IMR-90 (cell line): ENCODE measurements at places on chromosomes 5 and 9. TPM values are rescaled to one million over a fixed set of nuclear protein-coding genes. Genes with fewer than 3 reads are reported as not detected.

- no peak overlapping the region for H3K4me3 ChIP-seq
- peak; percentile 68 for DNase-seq
- peaks cover 12% of the 10 kb centered on the region for H3K4me1 ChIP-seq
- no peaks in the 10 kb centered on the region for H3K27me3 ChIP-seq
Observed at GRCh38 chr5:78615697-78616096, 32.9 kb downstream of the LHFPL2 start.

DNA sequence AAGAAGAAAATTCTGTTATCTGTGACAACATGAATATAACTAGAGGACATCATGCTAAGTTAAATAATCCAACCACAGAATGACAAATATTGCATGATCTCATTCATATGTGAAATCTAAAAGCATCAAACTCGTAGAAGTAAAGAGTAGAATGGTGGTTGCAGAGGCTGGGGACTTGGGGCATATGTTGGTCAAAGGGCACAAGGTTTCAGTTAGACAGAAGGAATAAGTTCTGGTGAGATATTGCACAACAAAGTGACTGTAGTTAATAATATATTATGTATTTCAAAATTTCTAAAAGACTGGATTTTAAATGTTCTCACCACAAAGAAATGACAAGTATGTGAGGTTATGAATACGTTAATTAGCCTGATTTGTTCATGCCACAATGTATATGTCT is 24.8 kb downstream of the GRIA1 start:
- H3K4me3 ChIP-seq: no peak overlapping the region
- DNase-seq: peak; percentile 59
- H3K36me3 ChIP-seq: no peaks in the 10 kb centered on the region
- no peak overlapping the region for H3K27ac ChIP-seq
- H3K4me1 ChIP-seq: peaks cover 2% of the 10 kb centered on the region; the same call in 1 of the 2 replicates
- H3K27me3 ChIP-seq: no peaks in the 10 kb centered on the region

DNA sequence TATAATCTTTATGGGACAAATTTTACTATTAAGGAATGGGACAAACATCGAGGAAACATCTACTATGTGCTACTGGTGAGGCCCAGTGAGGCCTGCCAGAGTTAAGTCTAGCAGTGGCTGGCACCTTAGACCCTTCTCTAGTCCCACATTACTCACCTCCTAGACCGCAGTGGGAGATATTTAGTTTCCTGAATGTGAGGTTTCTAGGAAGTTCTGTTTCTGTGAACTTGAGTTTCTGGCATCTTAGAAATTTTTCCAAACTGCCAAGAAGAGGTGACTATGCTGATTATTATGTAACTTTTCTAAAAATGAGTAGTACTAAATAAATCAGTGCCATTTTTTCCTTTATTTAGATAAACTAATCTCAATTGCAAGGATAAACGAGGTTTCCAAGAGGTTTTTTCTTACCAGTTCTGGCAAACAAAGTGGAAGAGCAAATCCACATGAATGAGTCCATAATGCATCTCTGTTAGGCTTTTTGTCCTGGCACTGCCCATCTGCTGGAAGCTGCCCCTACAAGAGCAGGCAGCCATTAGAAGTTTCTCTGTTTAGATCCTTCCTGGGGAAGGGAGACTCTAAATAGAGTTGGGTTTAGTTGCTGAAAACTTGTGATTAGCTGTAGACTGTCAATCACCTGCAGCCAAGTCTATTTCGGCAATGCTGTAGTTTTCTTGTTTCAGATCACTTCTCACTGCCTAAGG is 348.7 kb downstream of the MAN2A1 start:
- H3K36me3 ChIP-seq: no peaks in the 10 kb centered on the region
- no peak overlapping the region for H3K27ac ChIP-seq
- H3K4me1 ChIP-seq: no peaks in the 10 kb centered on the region
- DNase-seq: no peak

GRCh38 chr5:63916786-63917185 is 45.5 kb downstream of the HTR1A start:
- no peak overlapping the region for H3K27ac ChIP-seq
- DNase-seq: no peak
- H3K4me3 ChIP-seq: no peak overlapping the region
- no peaks in the 10 kb centered on the region for H3K4me1 ChIP-seq

OCLN gene
- total RNA-seq: 0.72 and 0.83 TPM in 2 replicates

GRCh38 chr5:32222723-32223470 is 48.8 kb upstream of the GOLPH3 start:
- no peaks in the 10 kb centered on the region for H3K27me3 ChIP-seq
- DNase-seq: peak; percentile 29
- H3K4me1 ChIP-seq: peaks cover 14% of the 10 kb centered on the region
- no peaks in the 10 kb centered on the region for H3K36me3 ChIP-seq

PCDHGA2 gene
- 3.3 and 3.4 TPM in 2 replicates for total RNA-seq

DNA sequence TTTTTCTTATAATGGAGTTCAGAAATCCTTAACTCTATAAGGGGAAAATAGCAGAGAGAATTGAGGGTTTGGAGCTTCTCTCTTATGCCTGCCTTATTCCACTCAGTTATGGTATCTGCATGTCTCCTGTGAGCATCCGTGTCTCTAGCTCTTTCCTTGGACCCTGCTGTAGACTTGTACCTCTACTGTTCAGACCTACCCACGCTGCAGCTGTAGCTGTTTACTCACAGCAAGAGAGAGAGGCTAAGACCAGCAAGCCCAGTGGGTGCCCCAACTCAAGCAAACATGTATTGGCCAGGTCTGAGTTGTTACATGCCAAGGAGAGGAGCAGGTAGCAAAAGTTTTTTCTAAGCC is 7.1 kb upstream of the PCSK1 start:
- no peak for DNase-seq
- H3K27me3 ChIP-seq: peaks cover 28% of the 10 kb centered on the region
- H3K36me3 ChIP-seq: no peaks in the 10 kb centered on the region
- no peak overlapping the region for H3K4me3 ChIP-seq

DNA sequence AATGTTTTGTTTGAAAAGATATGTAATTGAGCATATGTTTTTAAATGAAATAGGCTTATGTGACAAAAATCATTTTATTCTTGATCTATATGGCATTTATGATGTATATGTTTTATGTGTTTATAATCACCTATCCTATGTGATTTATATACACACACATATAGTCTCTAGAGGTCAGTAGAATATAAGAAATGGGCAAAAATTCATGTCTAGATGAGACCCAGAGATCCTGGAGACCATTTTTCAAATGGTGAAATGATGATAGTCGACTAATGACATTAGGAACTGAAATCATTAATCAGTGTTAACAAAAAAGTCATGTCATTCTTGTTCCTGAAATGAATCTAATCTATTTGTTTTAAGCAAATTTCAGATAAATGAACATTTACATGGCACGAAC is 709.2 kb upstream of the WWC1 start:
- DNase-seq: peak; percentile 8
- H3K4me1 ChIP-seq: no peaks in the 10 kb centered on the region
- no peaks in the 10 kb centered on the region; the same call in 1 of the 2 replicates for H3K27me3 ChIP-seq

C5 gene
- 2.3 and 2.8 TPM in 2 replicates for total RNA-seq

SLC28A3 gene
- total RNA-seq: 1.9 and 2.2 TPM in 2 replicates

- peaks cover 24% of the 10 kb centered on the region for H3K4me1 ChIP-seq
- H3K27me3 ChIP-seq: no peaks in the 10 kb centered on the region
- H3K36me3 ChIP-seq: peaks cover 11% of the 10 kb centered on the region
- peak; percentile 5 for DNase-seq
- H3K27ac ChIP-seq: no peak overlapping the region
Observed at GRCh38 chr5:38866362-38867031, 20.7 kb downstream of the OSMR start.

DNA sequence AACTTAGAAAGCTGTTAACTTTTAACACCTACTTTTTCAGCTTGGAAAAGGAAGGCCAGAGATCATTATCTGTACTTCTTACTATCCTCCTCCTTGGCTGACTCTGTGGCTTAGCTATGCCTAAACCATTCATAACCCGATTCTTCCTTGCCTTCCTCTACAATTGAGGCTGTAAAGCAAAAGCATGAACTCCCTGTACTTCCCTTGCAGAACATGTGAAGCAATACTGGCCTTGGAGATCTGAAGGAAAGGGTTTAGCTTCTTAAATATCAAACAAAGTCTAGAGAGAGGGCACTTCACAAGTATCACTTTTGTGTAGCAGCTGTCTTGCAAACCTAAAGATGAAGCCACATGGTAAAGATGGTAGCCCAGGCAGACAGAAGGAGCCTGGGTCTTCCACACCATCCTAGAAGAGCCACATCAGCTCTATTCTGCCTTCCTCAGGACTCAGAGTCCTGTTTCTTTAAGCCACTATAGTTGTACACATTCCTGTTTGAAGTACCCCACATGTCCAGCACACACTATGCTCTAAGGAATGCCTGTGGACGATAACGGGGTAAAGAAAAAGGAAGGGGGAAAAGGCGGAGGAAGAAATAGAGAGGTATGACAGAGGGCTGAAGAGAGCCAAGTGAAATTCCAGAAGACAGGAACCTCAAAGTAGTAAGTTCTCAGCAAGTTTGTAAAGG is 169.2 kb downstream of the SLIT3 start:
- no peak overlapping the region for H3K4me3 ChIP-seq
- no peaks in the 10 kb centered on the region for H3K4me1 ChIP-seq
- H3K27ac ChIP-seq: no peak overlapping the region
- no peaks in the 10 kb centered on the region for H3K27me3 ChIP-seq
- DNase-seq: no peak

GRCh38 chr5:52925001-52925400 is 64.2 kb upstream of the ITGA2 start:
- peaks cover 2% of the 10 kb centered on the region; the same call in 1 of the 2 replicates for H3K4me1 ChIP-seq
- H3K36me3 ChIP-seq: peaks cover 24% of the 10 kb centered on the region
- H3K27me3 ChIP-seq: no peaks in the 10 kb centered on the region
- DNase-seq: no peak
- no peak overlapping the region for H3K4me3 ChIP-seq
- no peak overlapping the region for H3K27ac ChIP-seq

DNA sequence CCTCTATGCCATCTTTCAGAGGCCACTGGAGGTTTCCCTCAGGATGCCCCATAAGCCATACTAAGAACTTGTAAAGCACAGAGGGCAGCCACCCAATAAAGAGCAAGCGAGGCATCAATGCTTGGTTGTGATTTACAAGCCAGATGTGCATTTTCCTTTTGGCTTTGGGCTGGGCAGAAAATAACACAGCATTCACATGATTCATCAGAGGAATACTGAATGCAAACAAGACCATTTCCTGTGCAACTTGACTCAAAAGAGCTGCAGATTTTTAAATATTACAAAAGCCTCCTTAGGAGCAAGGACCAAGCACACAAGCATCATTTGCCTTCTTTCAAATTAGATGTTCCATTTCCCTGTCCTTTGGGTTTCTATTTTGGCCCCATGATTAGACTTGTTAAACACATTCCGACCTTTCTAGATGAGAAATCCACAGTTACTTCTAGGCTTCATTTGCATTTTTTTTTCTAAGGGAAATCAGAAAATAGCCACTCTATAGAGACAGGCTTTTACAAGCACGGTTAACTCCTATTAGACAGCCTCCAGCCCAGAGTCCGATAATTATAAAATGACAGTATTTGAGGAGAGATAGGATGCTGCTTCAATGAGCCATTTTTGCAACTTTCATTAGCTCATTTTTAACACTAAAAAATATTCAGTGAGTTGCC is 207.8 kb downstream of the SEMA5A start:
- peak overlapping the region; percentile 45; the same call in 1 of the 2 replicates for H3K27ac ChIP-seq
- no peak overlapping the region for H3K4me3 ChIP-seq
- H3K27me3 ChIP-seq: no peaks in the 10 kb centered on the region
- peaks cover 1% of the 10 kb centered on the region; the same call in 1 of the 2 replicates for H3K36me3 ChIP-seq
- peak; percentile 88 for DNase-seq
- peaks cover 5% of the 10 kb centered on the region for H3K4me1 ChIP-seq

GRCh38 chr5:133706506-133707430 is 94.4 kb upstream of the FSTL4 start:
- H3K27ac ChIP-seq: no peak overlapping the region
- DNase-seq: no peak
- no peaks in the 10 kb centered on the region for H3K36me3 ChIP-seq
- peaks cover under 1% of the 10 kb centered on the region; the same call in 1 of the 2 replicates for H3K27me3 ChIP-seq
- H3K4me1 ChIP-seq: no peaks in the 10 kb centered on the region
- no peak overlapping the region for H3K4me3 ChIP-seq

GRCh38 chr5:417301-418161 is 25.4 kb upstream of the EXOC3 start:
- no peak overlapping the region for H3K27ac ChIP-seq
- no peak overlapping the region for H3K4me3 ChIP-seq
- H3K4me1 ChIP-seq: peaks cover 12% of the 10 kb centered on the region; the same call in 1 of the 2 replicates
- H3K36me3 ChIP-seq: peaks cover 48% of the 10 kb centered on the region
- no peaks in the 10 kb centered on the region for H3K27me3 ChIP-seq

- peaks cover 9% of the 10 kb centered on the region for H3K4me1 ChIP-seq
- peak; percentile 79 for DNase-seq
Observed at GRCh38 chr5:73412597-73412988, 36.0 kb downstream of the FOXD1 start.

DNA sequence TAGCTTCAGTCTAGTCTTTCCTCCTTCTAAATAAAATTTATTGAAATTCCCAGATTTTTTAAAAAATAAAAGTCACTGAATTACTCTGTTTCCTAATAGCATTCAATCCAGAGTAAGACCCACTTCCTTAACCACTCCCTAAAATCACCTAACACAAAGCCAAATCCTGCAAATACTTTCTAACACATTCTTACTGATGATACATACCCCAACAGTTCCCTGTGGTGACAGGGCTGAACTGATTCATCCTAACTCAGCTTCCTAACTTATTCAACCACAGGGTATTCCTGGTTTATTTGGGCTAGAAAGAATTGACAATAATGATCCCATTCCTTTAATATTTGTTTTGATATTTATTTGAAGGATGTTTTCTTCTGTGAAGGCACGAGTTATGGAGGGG is 40.7 kb upstream of the ZNF300 start:
- H3K27ac ChIP-seq: no peak overlapping the region
- H3K27me3 ChIP-seq: no peaks in the 10 kb centered on the region
- DNase-seq: peak; percentile 5
- no peaks in the 10 kb centered on the region for H3K4me1 ChIP-seq

DNA sequence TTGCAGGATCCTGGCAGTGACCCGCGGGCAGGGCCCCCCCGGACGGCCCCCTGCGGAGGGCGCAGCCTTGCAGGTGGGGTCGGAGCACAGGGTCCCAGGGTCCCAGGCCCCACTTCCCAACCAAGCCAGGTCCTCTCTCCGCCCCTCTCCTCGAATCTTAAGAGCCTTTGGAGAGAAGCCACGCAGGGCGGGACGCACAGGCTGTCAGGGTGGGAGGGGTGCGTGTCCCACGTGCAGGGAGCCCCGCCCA is 18.4 kb upstream of the EGFL7 start:
- H3K27me3 ChIP-seq: peaks cover 20% of the 10 kb centered on the region
- peaks cover 4% of the 10 kb centered on the region; the same call in 1 of the 2 replicates for H3K4me1 ChIP-seq
- no peak overlapping the region for H3K27ac ChIP-seq
- H3K36me3 ChIP-seq: no peaks in the 10 kb centered on the region
